ENCODE measurements at places on chromosomes 1 and 21.

- DNase-seq = no peak
Observed at GRCh38 chr21:31869750-31870149, 3.1 kb upstream of the HUNK start.

DNA sequence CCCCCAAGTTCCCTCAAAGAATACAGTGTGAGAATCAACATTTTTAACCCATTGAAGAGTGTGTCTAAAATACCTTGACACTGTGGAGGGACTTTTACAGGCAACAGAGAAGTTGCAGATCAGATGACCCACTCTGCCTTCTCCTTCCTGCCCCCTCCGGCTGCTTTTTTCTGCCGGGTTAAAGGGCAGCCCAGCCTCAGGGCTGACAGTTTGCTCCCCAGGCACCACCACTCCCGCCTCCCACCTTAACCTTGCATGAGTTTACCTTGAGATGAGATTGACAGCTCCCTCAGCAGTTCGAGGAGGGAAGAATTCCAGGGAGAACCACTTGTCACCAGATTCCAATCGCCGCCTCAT, 3.2 kb downstream of the MTHFR start:
- no peak for DNase-seq

DNA sequence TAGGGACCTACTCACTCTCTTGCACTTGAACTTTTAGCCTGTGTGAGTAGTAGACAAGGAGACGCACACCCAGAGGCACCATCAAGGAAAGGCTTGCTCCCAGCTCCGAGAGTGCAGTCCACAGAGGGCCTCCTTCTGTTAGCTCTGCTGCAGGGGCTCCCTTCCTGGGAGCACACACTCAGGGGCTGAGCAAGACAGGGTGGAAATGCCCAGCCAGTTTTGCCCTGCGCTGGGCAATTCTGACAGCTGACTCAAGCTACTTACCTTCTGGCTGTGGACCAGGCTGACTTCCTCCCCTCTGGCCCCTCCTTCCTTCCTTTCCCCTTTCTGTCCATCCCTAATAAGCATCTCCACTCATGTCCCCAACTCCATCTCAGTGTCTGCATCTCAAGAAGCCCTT, 449.1 kb downstream of the PTPRU start:
- DNase-seq = peak; percentile 64

GRCh38 chr1:31073044-31073443, 7.5 kb upstream of the PUM1 start:
- no peak for DNase-seq

DNA sequence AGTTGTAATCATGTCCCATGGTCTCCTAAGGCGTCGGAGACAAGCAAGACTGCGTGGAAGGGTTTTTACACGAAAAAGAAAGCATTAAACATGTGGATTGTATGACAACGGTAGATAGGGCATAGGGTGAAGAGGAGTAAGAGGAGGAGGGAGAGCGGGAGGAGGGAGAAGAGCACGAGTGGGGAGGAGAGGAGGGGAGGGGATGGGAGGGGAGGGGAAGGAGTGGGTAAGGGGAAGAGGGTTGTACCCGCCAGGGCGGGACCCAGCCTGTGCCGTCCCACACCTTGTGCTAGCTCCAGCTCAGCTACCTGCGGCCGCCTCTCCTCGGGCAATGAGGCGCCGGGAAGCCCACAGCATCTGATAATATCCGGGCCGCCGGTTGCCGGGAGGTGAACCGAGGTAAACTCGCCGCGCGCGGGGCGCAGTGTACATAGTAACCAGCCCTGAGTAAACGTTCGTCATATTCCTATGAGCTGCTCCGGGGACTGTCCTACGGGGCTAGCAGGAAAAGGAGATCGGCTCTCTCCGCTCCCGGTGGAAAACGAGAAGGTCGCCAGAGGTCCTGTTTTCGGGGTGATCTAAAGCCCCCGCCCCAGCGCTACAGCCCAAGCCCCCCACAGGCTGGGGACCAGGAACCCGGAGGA, 449 bp upstream of the RCAN3 start:
- DNase-seq = peak; percentile 94

DNA sequence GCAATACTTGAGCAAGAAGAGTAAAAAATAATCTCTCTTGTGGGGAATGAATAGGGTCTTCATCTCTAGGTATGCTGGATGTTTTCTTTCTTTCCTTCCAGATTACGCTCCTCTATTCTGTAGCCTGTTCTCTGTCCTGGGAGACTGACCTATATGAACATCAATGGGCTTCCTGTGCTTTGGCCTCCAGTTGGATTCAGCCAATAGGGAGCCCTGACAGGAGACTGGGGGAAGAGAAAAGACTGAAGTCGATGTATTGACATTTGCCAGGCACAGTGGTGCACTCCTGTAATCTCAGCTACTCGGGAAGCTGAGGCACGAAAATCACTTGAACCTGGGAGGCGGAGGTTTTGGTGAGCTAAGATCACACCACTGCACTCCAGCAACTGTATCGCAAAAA, 17.6 kb downstream of the SEMA6C start:
- no peak for DNase-seq

DNA sequence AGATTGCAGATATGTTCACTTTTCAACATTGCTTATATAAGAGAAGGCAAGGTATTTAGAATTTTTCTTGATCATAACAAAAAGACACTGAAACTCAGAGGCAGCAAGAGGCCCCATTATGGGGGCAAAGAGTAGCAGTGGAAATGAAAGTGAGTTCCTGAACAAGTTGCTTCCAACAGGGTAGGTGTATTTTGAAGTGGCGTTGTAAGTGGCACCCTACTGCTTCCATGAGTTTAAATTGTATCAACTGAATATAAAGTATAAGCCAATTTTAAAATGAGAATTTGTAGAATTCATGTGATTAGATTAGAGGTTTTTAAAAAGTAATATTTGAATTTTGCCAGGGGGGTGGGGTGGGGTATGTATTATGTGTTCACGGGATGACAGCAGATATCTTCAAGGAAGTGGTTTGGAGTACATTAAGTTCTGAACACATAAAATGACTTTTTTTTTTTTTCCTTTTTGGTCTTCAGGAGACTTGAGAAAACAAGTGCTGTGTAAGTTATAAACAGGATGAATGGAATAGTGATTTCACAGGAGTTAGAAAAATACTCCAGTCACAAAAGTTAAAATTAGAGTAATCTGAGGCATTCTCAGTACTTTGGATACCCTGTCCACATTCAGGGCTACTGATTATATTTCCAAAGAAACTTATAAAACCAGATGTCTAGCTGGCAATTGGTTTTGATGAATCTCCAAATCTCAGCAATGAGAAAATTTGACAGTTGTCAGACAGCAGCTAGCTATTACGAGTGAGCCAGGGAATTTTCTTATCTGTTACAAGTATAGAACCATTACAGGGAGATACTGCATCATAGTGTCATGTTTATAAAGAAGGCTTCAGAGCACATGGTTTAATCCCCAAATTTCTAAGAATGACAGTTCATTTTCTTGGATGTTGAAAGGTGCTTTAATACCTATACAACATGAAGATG, 182.0 kb downstream of the ST6GALNAC3 start:
- DNase-seq = no peak

- DNase-seq = no peak
Observed at GRCh38 chr1:25590096-25590824, 26.3 kb upstream of the MAN1C1 start.

GRCh38 chr21:35885942-35886541, 174.3 kb downstream of the SETD4 start:
- DNase-seq = no peak

DNA sequence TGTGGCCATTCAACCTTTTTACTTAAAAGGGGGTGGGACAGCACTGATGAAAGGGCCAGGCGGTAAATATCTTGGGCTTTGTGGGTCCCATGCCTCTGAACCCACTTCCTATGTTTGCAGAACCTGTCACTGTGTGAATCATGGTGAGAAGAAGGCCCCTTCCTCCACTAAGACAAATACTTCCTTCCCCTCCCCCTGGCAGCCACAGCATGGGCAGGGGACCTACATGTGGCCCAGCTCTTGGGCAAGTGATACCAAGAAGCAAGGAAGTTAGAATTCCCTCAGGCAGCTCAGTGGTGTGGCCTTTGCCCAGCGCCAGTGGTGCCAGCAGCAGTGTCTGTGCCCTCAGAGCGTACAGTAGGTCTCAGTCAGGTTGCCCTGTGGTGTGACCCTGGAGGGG, 168.6 kb downstream of the TRIM33 start:
- DNase-seq = no peak
